ENCODE measurements at places on chromosomes 2 and 18.

GRCh38 chr2:127479219-127479825, 47.0 kb downstream of the IWS1 start:
- peak; percentile 68 for DNase-seq

- DNase-seq, result no peak
Measured at GRCh38 chr2:175606010-175606841, 395.8 kb downstream of the LNPK start.

DNA sequence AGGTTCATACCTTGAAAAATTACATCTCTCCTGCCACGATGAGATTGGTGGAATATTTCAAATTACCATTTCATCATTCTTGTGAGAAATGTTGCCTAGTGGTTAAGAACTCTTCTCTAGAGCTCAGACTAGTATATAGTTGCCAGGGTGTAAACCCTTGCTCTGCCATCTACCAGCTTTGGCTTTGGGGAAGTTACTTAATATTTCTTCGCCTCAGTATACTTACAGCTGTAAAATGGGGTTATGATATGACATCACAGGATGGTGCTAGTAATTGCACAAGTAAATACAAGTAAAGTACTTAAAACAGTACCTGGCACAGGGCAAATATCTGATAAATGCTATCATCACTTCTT, 1.5 kb downstream of the SPOPL start:
- no peak for DNase-seq

- peak; percentile 94 for DNase-seq
Measured at GRCh38 chr18:22432657-22433137, 15.0 kb upstream of the CTAGE1 start.

GRCh38 chr2:203327901-203328759, at the start of gene ABI2:
Gene ABI2 (plus strand): TSS chr2:203328394. CDS start chr2:203328515, 121 bp downstream.
- peak; percentile 77 for DNase-seq

- peak; percentile 22 for DNase-seq
Measured at GRCh38 chr2:19899985-19900930, 1.5 kb downstream of the TTC32 start.

DNA sequence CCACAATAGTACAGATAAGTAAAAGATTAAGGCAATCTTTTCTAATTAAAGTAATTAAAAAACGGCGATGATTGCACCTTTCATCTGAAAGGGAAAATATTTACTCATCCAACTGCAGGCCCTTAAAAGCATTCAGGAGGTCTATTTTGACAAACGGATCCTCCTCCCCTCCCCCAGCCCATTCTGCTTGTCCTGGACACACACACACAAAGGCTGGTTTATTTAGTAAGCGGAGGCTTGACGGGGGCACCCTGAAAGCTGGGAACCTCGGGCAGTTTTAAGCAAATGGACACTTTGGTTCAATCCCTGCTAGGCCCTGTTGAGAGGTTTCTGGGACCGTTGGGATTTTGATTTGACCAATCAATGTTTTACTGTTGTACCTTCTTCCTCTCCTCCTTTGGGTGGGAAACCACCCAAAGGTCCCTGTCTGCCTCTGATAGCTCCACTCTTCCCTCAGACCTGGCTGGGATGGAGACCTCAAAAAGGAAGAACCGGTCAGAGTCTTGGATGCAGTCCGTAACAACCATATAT, 135.8 kb upstream of the HAAO start:
- no peak for DNase-seq

DNA sequence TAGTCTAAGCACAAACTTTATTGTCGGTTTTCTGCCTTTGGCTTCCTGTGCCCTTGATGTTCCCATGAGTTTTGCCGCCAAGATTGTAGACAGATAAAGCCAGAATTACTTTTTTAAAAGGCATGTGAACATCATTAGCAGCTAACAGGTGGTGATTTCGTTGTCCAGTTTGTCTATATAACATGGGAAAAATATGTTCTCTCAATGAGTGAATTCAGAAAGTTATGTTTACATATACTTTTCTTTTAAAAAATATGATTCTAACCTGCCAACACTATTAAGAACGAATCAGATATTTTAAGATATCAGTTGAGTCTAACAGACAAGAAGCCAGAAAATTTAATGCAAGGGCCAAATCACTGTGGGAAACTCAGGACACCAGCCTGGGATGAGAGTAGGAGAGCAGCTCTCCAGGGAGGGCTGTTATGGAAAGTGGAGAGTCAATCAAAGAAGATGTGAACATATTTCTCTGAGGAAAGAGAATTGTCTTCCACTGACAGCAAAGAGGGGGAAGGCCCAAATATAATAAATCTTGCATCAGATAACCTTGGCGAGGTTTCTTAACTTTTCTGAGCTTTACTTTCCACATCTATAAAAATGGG, 311.3 kb downstream of the ARHGAP15 start:
- DNase-seq, result no peak

- DNase-seq, result no peak
Measured at GRCh38 chr2:127124426-127124825, 17.5 kb upstream of the BIN1 start.

GRCh38 chr18:68847219-68847837, 49.4 kb downstream of the CCDC102B start:
- DNase-seq, result peak; percentile 53

- DNase-seq, result peak; percentile 4
Measured at GRCh38 chr2:134875309-134875708, 36.9 kb downstream of the ACMSD start.

- peak; percentile 76 for DNase-seq
Measured at GRCh38 chr2:109209412-109209811, 80.4 kb downstream of the SH3RF3 start.

DNA sequence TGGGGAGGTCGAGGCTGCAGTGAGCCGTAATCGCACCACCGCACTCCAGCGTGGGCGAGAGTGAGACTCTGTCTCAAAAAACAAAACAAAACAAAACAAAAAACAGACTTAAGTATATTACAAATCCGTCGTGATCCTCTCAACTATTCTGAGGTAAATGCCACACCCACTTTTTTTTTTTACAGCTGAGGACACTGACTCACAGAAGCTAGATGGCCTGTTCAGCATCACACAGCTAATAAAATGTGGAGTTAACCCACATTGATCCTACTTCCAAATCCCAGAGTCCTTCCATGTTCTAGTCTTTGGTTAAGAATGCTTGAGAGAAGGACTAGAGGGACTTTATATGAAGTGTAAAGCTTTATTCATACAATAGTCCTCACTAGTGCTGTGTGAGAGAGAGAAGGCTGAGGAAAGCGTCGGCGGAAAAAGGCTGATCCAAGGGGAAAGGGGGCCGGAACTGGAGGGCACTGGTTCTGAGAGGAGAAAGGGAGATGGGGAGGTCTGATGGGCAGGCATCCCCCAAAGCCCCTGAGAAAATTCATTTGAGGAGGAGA, 627 bp downstream of the RNF25 start:
- DNase-seq, result peak; percentile 78

GRCh38 chr18:44818668-44819403, 138.1 kb downstream of the SETBP1 start:
- no peak for DNase-seq

DNA sequence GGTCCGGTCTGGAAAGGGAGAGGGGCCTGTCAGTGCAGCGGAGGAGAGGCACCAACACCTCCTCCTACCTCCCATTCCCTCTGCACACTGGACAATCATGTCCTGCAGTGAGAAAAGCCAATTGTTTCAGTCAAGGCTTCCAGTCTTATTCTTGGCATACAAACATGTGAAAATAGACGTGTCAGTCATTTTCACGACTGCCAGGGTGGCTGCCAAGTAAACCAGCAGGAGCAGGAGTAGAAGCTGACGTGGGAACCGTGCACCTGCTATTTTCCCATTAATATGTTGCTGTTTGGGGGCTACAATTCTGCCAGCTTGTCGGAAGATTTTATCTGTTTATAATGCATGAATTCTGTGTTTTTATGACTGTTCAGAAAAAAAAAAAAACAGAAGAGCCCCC, 202.3 kb downstream of the SPP2 start:
- DNase-seq, result no peak

DNA sequence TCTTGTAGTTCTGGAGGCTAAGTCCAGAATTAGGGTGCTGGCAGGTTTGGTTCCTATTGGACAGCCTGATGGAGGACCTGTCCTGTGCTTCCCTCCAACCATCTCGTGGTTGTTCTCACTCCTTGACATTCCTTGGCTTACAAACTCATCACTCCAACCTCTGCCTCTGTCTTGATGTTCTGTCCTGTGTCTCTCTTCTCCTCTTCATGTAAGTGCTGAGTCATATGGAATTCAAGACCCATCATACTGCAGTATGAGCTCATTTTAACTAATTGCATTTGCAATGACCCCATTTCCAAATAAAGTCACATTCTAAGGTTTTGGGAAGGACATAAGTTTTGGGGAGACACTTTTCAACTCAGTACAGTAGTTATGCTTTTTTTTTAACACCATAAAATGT, 374.7 kb downstream of the TRIB2 start:
- no peak for DNase-seq

- DNase-seq, result no peak
Measured at GRCh38 chr18:50334546-50335152, 40.2 kb upstream of the SKA1 start.

GRCh38 chr2:172085460-172086159, at the start of gene DLX1:
Gene DLX1 (plus strand): TSS chr2:172085507. CDS start chr2:172085678, 171 bp downstream.
- no peak for DNase-seq

GRCh38 chr2:230602562-230603230, 109.9 kb upstream of the CAB39 start:
- DNase-seq, result no peak

All from fibroblast of villous mesenchyme (primary cell).